ENCODE measurements at places on chromosomes 5 and 9.

DNA sequence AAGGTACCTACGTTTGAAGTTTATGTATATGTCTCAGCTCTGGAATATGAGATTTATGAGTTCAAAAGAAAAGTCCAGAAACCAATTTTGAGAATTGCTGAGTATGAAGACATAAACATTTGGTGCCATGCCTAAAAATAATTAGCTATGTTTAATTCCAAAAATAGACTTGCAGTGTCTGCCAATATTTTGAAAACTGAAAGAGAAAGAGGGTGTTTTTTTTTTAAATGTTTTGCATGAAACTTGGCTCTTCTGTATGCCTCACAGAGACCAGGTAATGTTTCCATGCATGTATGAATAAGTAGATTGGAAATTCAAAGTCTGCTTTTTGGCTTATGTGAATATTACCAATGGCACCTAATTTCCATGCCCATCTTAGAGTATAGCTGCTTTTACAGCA, 634.4 kb upstream of the C9orf72 start:
- DNase-seq, result no peak

DNA sequence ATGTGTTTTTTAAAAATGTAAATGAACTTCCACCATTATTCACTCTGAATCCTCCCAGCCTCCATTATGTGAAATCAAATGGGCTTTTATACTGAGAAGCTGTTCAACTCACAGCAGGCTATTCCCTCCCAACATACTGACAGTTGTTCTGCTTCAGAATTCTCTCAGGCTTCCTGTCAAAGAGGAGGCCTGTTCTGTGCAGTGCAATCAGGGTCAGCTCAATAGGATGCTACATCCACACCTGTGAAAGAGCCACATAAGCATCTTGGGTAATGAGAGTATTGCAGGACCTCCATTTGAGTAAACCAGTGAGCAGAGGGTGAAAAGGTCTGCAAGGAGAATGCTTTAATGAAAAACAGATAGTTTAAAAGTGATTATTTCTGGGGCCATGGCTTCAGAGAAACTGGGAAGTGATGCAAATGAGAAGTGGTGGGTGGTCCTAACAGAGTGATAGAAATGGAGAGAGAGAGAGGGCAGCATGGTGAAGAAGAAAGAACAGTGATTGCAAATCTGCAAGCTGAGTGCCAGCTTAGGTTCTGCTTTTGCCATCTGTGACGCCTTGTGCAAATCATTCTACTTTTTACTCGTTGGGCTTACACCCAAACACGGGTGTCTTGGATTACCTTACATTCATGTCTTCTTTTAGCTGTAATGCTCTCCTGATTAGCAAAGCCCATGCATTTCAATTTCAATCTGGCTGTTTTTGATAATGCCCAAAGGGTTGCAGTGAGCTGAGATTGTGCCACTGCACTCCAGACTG, 202.5 kb upstream of the NMUR2 start:
- DNase-seq, result no peak

GRCh38 chr9:8188723-8189407, 389.3 kb upstream of the DMAC1 start:
- DNase-seq, result peak; percentile 51

- no peak for DNase-seq
Observed at GRCh38 chr5:160011471-160011870, 2.5 kb downstream of the TTC1 start.

- no peak for DNase-seq
Observed at GRCh38 chr5:91595424-91595823, 212.3 kb upstream of the ARRDC3 start.

- no peak for DNase-seq
Observed at GRCh38 chr5:39218482-39219402, 621 bp downstream of the FYB1 start.

GRCh38 chr5:89934069-89934468, 475.5 kb downstream of the CETN3 start:
- DNase-seq, result no peak

All from stimulated activated naive CD8-positive, alpha-beta T cell treated with anti-CD3 and anti-CD28 coated beads, Interleukin-15, amount 100 ng/mL, for 72 hours (primary cell).